Fibroblast of skin of scalp (primary cell): ENCODE measurements at places on chromosomes 7 and 10.

- DNase-seq, result no peak
These were observed 85.3 kb downstream of the ZNF365 start for GRCh38 chr10:62459500-62459899.

DNA sequence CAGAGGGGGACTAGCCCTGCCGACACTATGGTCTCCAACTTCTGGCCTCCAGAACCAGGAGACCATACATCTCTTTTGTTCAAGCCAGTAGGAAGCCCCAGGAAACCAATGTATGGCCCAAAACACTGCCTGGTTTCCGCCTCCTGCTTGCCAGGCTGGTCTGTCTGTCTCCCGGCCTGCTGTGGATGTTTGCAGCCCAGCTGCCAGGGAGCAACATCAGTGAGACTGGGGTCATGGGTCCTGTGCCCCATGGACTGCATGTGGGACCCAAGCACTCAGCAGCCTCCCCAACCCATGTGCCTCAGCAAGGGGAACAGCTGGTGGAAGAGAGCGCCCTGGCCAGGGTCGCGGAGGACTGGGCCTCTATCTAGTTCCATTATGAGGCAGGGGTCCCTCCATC, 33.4 kb upstream of the NUB1 start:
- DNase-seq, result no peak

- no peak for DNase-seq
These were observed 14.3 kb downstream of the DENND10 start for GRCh38 chr10:119118231-119118630.

GRCh38 chr7:47596502-47597202, 14.7 kb upstream of the TNS3 start:
- DNase-seq, result no peak

GRCh38 chr10:116838143-116838725, 11.1 kb upstream of the ENO4 start:
- no peak for DNase-seq

GRCh38 chr7:97439637-97440214, 292.2 kb upstream of the TAC1 start:
- no peak for DNase-seq

- peak; percentile 91 for DNase-seq
These were observed 94.4 kb downstream of the AHR start for GRCh38 chr7:17392846-17393245.

DNA sequence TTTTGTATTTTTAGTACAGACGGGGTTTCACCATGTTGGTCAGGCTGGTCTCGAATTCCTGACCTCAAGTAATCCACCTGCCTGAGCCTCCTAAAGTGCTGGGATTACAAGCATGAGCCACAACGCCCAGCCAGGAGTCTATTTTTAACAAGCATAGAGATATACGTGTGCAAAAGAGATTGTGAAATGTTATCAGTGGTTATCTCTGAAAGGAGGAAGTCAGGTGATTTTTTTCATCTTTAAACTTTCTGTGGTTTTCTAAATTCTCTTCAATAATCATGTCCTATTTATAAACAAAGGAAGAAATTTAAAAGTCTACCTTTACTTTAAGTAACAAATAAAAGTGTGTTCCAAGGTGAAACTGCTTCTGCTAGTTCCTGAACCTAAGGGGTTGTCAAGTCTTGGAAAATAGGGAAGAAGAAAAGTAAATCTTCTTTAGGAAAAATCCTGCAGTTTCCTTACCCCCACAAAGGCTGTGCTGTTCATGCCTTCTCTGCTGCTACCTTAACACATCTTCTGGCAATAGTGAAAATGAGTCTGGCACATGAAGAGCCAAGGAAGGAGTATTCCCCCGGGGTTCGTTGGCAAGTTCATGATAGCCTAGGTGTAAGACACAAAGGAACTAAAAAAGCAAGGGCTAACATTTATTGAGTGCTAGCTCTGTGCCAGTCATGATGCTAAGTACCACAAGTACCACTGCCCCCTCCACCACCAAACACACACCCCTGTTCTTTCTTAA, 51.1 kb downstream of the CYP26A1 start:
- no peak for DNase-seq

DNA sequence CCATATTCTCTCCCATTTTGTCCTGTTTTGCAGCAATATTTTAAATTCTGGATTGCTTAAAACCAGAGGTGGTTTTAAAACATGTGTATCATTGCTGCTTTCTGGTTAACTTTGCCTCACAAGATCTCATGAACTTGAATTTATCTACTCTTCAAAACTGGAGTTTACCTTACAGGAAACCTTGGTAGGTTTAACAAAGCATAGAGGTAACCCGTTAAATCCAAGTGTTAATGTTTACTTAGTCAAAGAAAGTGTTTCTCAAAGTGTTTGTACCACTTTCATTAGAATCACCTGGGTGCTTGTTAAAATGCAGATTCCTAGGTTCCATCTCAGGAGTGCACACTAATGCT, 44.0 kb upstream of the VDAC2 start:
- DNase-seq, result no peak
